ENCODE measurements at places on chromosomes 4 and X.

DNA sequence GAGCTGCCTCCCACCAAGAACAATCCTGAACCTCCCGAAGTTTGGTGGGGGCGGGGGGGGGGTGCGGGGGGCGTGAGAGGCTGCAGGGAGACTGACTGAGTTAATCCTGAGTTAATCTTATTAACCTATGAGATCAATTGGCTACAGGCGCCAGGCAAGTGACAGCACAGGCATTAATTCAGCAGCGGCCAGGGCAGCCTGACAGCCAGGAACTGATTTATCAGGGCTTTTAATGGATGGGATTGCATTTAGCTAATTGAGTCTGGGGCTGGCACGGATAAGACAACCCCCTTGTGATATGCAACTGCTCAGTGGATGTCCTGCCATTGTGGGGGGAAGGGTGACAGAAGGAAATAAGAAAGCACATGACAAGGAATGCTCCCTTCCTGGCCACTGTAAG lies 16.3 kb downstream of the RTL5 start:
- DNase-seq, result no peak

DNA sequence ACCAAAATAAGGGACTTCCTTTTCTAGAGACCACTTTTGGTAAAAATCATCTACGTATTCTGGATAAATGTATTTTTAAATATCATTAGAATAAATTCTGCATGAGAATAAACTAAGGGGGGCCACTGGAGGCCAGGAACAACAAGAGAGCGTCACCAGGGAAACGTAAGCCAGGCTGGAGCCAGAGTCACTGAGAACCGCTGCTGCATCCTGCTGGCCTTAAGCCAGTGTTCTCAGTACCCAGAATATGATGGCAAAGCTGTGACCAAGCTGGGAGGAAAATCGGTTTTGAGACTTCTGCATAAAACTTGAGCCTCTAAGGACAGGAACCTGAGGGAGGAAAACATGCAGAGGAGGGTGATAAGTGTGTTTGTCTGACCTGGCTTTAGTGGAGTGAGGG lies 63.0 kb upstream of the FAM9A start:
- DNase-seq, result no peak

DNA sequence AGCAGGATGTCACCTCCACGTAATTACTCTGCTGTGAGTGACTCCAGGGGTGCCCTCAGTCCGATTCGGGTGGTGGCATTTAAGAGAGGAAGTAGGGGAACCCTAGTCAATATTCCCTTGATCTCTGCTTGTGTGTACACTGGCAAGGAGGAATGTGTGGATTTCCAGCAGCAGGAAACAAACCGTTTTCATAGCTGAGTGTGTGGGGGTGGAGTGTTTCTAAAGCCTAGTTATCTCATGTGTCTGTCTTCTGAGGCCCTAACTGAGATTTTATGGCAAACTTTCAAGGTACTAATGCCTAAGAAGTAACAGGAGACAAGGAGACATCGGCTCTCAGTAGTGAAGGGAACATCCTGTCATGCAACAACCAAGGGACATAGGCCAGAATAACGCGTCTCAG lies 6.6 kb upstream of the CLDN24 start:
- no peak for DNase-seq

DNA sequence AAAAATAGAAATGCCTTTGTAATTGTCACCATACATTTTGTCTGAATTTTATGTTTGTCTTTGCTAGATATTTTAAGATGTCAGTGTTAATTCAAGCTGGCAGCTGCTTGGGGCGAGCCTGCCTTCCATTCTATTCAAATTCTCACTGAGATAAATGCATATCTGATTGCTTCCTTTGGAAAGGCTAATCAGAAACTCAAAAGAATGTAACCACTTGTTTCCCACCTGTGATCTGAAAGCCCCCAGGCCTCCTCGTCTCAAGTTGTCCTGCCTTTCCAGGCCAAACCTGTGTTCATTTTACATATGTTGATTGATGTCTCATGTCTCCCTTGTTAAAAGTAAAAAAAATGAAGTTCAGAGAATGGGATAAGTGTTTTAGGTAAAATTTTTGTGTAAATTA lies 318.7 kb upstream of the TECRL start:
- DNase-seq, result no peak

GRCh38 chrX:136041254-136041812 lies 56.1 kb downstream of the SLC9A6 start:
- no peak for DNase-seq

DNA sequence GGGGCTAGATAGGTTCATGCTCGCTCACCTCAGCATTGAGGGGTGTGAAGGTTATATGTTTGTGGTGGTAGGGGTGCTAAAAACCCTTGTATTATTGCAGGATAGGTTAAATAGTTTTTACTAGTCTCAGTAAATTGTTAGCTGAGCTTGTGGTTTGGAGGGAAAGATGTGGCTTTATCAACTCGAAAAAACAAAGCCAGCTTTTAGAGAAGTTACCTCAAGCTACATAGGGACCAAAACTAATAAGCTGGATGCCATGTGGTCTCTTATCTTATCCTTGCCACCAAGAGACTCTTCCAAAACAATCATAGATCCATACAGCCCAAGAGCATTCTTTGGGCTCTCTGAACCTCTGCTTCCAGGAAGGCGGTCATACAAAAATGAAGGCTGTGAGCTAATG lies 29.2 kb downstream of the MSN start:
- no peak for DNase-seq

All from DMS 273 treated with DMSO at 0.1 percent for 48 hours (cell line).